Muscle of arm (tissue), 14 donors: ENCODE measurements at places on chromosomes 12 and 14. TPM values are rescaled to one million over a fixed set of nuclear protein-coding genes. Genes with fewer than 3 reads are reported as not detected.

The C12orf75 gene
- 8.3 TPM for polyA plus RNA-seq

The PAH gene
- 0.32 TPM for polyA plus RNA-seq

The PLCZ1 gene
- polyA plus RNA-seq = not detected

The ENDOU gene
- polyA plus RNA-seq = 0.20 TPM

The RFLNA gene
- polyA plus RNA-seq = not detected

The GALNT9 gene
- polyA plus RNA-seq = 0.99 TPM

The MRPS35 gene
- 52.8 TPM for polyA plus RNA-seq

GRCh38 chr12:121803861-121804416 is at the start of gene SETD1B:
Gene SETD1B (plus strand): TSS chr12:121804009. CDS start chr12:121804738, 729 bp downstream.
- DNase-seq = no peak

DNA sequence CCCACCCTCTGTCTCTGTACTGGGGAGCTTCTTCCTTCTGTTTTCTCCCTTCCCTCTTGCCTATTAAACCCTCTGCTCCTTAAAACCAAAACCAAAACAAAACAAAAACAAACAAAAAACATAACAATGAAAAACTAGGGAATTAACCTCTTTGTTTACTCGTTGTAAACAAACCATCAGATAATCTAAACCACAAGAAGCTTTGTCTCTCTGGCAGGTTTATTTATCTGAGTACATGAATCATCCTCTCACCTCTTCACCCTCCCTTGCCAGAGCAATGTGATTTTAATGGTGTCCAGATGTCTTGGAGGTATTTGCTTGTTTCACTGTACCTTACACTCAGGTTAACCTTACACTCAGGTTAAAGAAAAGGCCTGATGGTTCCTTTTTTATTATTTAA is 66.1 kb downstream of the DYRK2 start:
- no peak for DNase-seq

- DNase-seq = peak; percentile 63
Measured at GRCh38 chr14:32073537-32074189, 3.4 kb upstream of the ARHGAP5 start.

DNA sequence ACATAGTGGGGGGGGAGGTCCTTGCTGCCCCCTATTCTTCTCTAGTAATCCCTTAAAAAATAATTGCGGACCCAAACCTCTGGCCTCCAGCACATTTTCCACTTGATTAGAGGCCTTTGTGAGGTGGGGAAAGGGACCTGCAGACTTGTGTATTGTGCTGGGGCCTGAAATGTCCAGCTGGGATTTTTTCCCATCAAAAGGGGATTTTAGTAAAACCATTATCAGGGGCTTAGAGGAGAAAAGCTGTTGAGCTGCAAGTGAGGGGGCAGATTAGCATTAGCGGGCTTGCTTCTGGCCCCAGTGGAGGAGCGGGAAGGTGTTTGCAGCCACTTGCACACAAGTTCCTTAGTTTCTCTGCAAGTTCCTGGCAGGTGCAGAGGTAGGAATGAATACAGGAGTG is 13.9 kb downstream of the FBXL14 start:
- no peak for DNase-seq

- peak; percentile 63 for DNase-seq
Measured at GRCh38 chr12:80269803-80270552, 170.6 kb downstream of the OTOGL start.

DNA sequence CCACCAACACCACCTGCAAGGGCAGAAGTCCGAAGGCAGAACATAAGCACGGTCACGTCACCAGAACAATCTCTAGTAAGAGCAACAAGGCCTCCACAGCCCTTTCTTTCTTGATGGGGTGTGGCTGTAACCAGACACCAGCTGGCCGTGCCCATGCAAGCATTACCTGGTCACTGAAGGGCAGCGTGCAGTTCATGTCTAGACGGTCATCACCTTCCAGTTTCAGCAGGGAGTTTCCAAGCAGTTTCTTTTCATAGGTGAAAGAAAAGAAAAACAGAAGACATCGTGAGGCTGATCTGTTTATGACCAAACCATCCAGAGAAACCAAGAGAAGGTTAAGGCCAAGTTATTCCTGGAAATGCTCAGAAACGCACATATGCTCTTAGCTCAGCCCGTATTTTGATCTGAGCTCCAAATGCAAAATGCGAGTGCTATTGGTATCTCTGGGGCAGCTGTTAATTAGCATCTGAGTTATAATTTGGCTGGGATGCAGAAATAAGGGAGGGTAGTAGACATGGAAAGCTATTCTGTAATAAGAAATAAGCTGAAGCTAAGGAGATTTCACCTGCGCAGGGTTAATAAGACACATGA is 42.5 kb downstream of the PRKAB1 start:
- DNase-seq = no peak

- peak; percentile 41 for DNase-seq
Measured at GRCh38 chr12:31238764-31239387, 87.1 kb downstream of the SINHCAF start.

GRCh38 chr12:90207799-90208198 is 499.2 kb upstream of the ATP2B1 start:
- DNase-seq = no peak

DNA sequence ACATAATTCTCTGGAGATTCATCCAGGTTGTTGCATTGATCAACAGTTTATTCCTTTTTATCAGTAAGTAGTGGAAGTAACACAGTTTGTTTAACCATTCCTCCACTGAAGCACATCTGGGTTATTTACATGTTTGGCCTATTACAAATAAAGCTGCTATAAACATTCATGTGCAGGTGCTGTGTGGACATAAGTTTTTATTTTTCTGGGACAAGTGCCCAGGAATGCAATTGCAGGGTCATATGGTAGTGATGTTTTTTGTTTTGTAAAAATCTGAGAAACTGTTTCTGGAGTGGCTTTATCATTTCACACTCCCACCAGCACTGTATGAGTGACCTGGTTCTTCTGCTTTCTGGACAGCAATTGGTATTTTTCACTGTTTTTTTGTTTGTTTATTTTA is 505.4 kb downstream of the CCER1 start:
- DNase-seq = peak; percentile 33

DNA sequence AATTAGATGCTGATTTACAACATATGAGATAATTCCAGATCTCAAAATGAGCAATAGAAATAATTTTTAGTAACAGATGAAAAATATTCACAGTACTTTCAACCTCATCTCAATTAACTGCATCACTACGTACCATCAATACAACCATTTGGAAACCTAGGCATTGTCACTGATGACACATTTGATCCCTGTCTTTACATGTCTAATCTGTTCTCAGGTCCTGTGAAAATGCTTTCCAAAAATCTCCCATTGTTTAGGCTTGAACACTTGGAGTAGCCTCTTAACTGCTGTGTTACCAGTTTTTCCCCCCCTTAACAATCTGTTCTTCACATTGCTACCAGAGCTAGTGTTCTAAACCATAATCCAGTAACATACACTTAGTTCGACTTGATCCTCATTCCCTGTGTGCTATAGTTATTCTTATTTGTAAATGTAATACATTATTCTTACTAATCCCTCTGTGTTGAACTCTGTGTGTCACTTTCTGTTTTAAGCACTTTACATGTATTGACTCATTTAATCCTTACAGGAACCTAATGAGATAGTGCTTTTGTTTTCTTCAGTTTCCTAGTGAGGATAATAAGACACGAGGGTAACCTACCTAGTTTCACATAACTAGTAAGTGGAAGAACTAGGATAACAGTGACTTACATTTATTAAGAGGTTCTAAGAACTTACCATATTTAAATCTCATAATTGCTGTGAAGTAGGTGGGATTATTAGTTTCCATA is 41.7 kb downstream of the LARP4 start:
- DNase-seq = no peak

- DNase-seq = no peak
Measured at GRCh38 chr14:69002069-69002468, 23.0 kb upstream of the ACTN1 start.
